ENCODE measurements at places on chromosomes 3 and 15.

GRCh38 chr3:33629219-33629618 lies 88.8 kb downstream of the CLASP2 start:
- DNase-seq: no peak

DNA sequence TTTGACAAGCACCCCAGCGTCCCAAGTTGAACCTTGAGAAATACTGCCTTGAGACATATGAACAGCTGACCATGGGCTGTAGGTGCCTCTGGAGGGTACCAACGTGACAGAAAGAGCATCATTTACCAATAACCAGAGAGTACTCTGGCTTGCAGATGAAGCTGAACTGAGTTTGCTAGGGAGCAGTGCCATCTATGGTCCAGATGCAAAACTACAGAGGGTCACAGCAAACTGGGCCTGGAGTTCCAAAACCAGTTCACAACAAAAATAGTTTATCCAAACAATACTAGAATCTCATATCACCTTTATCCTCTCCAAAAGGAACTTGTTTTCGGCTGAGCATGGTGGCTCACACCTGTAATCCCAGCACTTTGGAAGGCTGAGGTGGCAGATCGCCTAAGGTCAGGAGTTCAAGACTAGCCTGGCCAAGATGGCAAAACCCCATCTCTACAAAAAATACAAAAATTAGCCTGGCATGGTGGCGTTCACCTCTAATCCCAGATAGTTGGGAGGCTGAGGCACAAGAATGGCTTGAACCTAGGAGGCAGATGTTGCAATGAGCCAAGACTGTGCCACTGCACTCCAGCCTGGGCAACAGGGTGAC lies 69.3 kb downstream of the CHAC1 start:
- peak; percentile 49 for DNase-seq

- no peak for DNase-seq
Observed at GRCh38 chr3:53231532-53232511, 24.0 kb downstream of the TKT start.

GRCh38 chr3:195441476-195441991 lies 1.3 kb downstream of the ACAP2 start:
- DNase-seq: no peak

- no peak for DNase-seq
Observed at GRCh38 chr15:47552978-47553608, 164.2 kb upstream of the SEMA6D start.

GRCh38 chr3:147702509-147702908 lies 293.3 kb downstream of the ZIC1 start:
- no peak for DNase-seq

DNA sequence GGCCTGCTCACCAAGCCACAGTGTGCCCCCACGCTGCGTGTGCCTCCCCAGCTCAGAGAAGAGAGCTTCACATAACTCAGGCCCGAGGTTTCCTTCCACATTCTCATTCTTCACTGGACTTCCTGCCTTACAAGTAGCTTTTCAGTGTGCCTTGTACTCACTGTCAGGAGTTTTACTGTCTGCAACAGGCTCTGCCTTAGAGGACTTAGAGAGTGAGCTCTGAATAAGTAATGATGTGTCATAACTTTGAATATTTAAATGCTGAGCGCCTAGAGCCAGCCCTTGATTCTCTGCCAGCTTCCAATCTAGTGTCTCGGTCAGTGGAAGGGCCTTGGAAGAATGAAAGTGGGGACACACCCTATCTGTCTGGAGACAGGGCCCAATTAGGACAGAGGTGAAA lies 41.8 kb downstream of the ITGB5 start:
- peak; percentile 34 for DNase-seq
